ENCODE measurements at places on chromosomes 3 and 15. TPM values are rescaled to one million over a fixed set of nuclear protein-coding genes. Genes with fewer than 3 reads are reported as not detected.

DNA sequence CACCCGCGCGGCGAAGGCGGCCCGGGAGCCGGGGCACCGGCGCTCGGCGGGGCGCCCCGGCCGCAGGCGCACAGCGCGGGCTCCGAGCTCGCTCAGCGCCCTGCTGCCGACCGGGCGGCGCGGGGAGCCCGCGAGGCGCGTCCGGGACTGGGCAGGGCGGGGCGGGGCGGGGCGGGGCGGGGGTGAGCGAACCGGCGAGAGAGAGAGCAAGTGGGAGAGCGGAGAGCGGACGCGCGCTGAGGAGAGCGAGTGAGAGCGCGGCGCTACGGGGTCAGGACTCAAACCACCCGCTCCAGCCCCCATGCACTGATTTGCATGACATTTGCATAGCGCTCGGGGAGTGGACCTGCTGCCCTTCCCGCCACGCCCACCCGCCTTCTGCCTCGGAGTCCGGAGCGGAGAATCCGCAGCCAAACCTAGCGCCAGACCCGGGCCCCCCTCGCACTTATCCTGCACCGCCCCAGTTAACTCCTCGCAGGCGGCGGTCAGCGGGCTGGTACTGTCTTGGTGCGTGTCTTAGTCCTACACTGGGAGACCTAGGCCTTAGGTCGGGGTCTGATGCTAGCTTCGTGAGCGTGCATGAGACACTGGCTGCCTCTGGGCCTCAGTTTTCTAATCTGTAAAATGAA, at the start of gene MYLK:
Gene MYLK, minus strand, starts transcription at position 130 of the 629 bp plus-strand sequence. CDS start 90,491 bp downstream, outside the sequence.
- peak; percentile 92 for DNase-seq

GRCh38 chr15:58760385-58761009, 10.6 kb upstream of the MINDY2 start:
- no peak for DNase-seq

Gene SNX22
- polyA plus RNA-seq, result 0.94 TPM

GRCh38 chr3:62249855-62250543, 123.4 kb downstream of the FEZF2 start:
- peak; percentile 19 for DNase-seq

Gene PDZRN3
- polyA plus RNA-seq, result 7.9 TPM

DNA sequence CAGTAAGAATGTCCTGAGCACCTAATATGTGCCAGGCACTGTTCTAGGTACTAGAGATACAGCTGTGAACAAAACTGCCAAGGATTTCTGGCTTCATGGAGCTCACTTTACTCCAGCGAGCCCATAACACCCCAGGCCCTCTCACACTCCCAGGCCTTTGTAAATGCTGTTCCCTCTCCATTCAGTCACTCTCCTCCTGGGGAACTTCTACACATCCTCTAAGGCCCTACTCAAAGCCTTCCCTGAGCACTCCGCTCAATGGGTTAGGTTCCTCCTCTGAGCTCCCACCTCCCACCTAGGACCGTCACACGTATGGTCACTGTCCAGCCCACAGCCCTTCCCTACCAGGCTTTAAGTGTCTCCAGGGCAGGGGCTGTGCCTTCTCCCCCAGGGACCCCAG, 27.2 kb downstream of the SEMA7A start:
- no peak for DNase-seq

Data from SK-N-SH (cell line).